Mammary epithelial cell (primary cell): ENCODE measurements at places on chromosomes 1 and 21. TPM values are rescaled to one million over a fixed set of nuclear protein-coding genes. Genes with fewer than 3 reads are reported as not detected.
A peak's percentile ranks its signal among the peaks of the same experiment; 100 is the strongest.

Gene EXOC8
- 4.7 TPM for polyA plus RNA-seq

Gene LRRC38
- polyA plus RNA-seq: not detected

- DNase-seq: no peak
Observed at GRCh38 chr1:181075766-181076350, 12.6 kb upstream of the IER5 start.

DNA sequence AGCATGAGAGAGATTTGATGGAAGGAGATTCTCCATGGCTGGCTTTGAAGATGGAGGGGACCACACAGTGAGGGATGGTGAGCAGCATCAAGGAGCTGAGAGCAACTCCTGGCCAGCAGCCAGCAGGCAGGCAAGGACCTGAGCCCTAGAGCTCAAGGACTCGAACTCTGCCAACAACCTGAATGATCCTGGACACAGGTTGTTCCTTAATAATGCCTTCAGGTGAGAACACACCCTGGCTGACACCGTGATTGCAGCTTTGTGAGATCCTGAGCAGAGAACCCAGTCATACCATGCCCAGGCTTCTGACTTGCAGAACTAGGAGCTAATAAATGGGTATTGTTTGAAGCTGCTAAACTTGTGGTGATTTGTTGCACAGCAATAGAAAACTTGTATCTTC, 183.1 kb downstream of the LMX1A start:
- peak; percentile 39 for DNase-seq

GRCh38 chr1:93448983-93449804, 1.3 kb downstream of the FNBP1L start:
- peak; percentile 60 for DNase-seq

DNA sequence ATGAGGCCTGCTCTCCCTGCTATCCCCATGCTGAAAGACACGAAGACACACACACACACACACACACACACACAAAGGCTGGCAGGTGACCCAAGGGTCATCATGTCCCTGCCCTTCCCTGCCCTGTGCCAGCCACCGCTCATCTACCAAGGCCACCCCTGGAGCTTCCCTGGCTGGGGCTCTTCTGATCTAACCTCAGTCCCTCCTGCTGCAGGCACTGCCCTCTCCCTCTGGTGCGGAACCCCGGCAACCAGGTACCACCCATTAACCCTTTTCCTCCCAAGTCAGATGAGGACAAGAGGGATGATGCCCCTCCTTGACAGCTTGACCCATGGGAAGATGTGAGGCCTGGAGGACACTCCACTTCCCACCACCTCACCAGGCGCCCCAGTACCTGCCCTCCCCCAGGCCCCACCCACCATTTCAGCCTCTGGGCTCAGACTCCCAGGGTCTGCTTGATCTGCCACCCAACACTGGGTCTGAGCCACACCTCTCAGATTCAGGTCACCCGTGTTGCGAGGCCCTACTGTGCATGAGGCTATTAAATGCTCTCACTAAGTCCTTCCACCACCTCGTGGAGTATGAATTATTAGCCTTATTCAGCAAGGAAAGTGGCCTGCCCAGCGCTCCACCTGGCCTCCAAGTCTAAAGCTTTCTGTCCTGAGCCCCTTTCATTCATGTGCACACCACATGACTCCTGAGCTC, 2.5 kb downstream of the SDC3 start:
- no peak for DNase-seq

Gene SPRR2A
- 0.42 TPM for polyA plus RNA-seq

Gene NAXE
- 103 TPM for polyA plus RNA-seq

- DNase-seq: peak; percentile 20
Observed at GRCh38 chr1:243312952-243313634, 57.3 kb downstream of the SDCCAG8 start.

Gene GBP3
- 11.0 TPM for polyA plus RNA-seq

- no peak for DNase-seq
Observed at GRCh38 chr1:158333405-158334155, 2.2 kb upstream of the CD1B start.

Gene ACTA1
- polyA plus RNA-seq: not detected

DNA sequence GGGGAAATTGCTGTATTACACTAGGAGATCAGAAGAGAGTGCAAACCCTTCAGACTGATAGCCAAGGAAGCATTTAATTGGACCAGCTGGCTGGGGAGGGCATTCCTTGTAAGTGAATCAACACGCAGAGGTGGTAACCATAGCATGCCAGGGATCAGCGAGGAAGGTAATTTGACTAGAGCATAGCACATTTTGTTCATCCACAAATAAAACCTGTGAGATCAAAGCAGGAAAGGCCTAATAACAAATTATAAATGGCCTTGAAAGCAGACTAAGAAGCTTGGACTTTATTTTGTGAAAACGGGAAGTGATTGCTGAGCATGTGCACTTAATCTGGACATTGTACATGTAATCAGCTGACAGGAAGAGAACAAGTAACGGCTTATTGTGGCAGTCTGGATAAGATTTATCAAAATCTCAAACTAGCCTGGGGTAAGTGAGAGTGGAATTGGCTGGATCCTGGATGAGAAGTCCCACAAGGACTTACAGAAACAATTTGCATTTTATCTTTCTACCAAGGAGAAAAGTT, 11.7 kb upstream of the CD55 start:
- DNase-seq: peak; percentile 75

Gene RNF186
- not detected for polyA plus RNA-seq

- DNase-seq: no peak
Observed at GRCh38 chr21:25409978-25410377, 197.3 kb downstream of the MRPL39 start.

DNA sequence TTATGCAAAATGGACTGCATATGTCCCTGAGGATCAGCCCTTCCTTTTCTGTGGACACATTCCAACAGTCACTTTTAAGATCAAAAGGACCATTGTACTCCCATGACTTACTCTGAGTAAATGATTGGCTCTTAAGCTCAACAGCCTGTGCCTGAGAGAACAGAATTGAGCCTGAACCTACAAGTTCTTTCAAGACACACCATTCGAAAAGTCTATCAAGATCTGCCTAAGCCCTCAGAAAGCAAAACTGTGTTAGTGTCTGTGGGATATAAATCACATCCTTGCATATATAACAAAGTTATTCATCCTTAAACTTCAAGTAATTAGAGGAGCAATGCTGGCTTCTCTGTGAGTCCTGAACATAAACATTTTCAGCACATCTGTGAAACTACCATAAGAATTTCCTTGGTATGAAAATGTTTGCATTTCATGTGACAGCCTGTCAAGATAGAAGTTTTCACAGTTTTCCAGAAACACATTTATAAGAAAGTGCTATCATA, 41.6 kb downstream of the PCNX2 start:
- DNase-seq: peak; percentile 46

Gene GJA8
- not detected for polyA plus RNA-seq

GRCh38 chr21:37642493-37642892, 273.8 kb downstream of the KCNJ6 start:
- peak; percentile 36 for DNase-seq

DNA sequence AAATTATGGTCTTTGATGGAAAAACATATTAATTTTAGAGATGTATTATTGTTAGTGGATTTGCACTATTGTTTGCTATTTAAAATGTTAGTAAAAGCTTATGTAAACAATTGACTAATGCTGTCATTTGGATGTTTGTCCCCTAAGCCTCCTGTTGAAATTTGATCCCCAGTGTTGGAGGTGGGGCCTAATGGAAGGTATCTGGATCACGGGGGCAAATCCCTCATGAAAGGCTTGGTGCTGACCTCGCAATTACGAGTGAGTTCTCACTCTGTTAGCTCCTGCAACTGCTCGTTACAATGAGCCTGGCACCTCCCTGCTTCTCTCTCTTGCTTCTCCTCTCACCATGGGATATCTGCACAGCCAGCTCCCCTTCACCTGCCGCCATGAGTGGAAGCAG, 14.3 kb downstream of the TMEM35B start:
- DNase-seq: no peak
